ENCODE measurements at places on chromosomes 7 and 10.

GRCh38 chr10:27816320-27816719, 70.7 kb upstream of the MKX start:
- no peak for DNase-seq

- DNase-seq = no peak
These were observed 165.5 kb downstream of the SND1 start for GRCh38 chr7:127817466-127817865.

- no peak for DNase-seq
These were observed 42.3 kb downstream of the BRI3 start for GRCh38 chr7:98323597-98324322.

- no peak for DNase-seq
These were observed 339.9 kb downstream of the GFRA1 start for GRCh38 chr10:115933098-115933497.

GRCh38 chr7:47601119-47601880, 19.4 kb upstream of the TNS3 start:
- DNase-seq = no peak

DNA sequence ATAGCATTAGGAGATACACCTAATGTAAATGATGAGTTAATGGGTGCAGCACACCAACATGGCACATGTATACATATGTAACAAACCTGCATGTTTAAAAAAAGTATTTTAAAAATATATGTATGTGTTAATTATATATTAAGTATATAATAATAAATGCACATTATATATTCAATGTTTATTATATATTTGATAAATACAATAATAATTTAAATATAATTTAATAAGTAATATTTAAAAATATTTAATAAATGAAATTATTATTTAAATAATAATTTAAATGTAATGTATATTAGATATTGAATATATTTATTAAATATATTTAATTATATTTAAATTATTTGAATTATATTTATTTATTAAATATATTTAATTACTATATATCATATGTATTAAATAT, 661.3 kb upstream of the COBL start:
- DNase-seq = no peak

DNA sequence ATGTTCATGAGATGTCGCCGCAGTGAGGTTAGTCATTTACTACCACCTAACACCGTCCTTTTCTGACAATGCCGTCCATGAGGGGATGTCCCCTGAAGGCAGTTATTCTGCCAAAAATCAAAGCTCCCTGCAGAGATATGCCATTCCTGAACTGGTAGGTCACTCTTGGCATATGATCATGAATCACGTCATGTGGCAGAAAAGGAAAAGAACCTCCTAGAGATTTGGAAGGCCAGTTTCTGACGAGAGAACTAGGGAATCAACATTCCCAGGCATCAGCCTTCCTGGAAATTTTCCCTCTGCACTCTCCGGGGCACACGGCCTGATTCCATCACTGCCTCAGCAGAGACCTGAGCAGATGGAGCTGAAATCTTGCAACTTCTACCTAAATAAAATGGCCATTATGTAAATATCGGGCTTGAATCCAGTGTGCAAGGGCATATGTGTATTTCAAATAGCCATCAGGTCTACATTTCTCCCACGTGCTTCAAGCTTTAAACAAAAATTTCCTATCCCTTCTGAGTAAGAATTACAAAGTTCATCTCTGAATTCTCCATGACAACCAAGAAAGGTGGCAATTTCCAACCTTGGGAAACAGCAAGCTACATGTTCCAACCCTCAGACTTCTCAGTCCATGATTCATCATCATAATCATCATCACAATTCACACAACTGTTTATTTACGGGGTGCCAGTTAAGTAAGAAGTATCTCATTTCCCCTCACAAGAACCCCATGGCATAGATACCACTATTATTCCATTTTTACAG, 46.5 kb downstream of the AMPH start:
- DNase-seq = no peak

DNA sequence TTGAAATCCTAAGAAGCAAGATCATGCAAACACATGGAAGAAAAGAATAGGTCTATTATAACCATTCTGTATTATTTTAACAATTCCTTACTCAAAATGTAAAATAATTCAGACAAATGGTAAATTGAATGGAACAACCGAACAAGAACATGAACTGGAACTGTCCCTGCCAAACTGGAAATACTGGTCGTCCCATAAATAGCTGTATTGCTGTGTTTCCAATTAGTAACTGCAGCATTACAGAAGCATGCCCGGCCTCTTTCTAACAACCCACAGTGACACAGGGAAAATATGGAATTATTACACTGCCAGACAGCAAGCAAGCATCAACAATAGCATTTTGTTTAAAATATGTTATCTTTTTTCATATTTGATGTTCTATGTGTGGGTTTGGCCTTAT, 1138.5 kb upstream of the PHF14 start:
- DNase-seq = no peak

DNA sequence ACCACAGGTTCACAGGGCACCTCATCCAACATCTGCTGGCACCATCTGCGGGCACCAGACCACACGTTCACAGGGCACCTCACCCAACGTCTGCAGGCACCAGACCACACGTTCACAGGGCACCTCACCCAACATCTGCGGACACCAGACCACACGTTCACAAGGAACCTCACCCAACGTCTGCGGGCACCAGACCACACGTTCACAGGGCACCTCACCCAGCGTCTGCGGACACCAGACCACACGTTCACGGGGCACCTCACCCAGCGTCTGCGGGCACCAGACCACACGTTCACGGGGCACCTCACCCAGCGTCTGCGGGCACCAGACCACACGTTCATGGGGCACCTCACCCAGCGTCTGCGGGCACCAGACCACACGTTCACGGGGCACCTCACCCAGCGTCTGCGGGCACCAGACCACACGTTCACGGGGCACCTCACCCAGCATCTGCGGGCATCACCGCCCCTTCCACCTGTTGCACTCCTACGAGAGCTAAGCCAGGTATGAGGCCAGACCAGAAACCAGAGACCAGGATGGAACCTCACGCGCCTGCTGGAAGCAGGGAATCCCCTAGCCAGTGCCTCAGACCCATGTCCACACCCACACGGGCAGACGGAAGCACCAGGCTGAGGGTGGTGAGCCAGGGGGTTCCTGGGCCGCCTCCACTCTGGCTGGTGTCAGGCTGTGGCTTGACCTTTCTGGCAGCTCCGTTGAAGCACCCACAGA, 182.8 kb downstream of the MAD1L1 start:
- DNase-seq = no peak

DNA sequence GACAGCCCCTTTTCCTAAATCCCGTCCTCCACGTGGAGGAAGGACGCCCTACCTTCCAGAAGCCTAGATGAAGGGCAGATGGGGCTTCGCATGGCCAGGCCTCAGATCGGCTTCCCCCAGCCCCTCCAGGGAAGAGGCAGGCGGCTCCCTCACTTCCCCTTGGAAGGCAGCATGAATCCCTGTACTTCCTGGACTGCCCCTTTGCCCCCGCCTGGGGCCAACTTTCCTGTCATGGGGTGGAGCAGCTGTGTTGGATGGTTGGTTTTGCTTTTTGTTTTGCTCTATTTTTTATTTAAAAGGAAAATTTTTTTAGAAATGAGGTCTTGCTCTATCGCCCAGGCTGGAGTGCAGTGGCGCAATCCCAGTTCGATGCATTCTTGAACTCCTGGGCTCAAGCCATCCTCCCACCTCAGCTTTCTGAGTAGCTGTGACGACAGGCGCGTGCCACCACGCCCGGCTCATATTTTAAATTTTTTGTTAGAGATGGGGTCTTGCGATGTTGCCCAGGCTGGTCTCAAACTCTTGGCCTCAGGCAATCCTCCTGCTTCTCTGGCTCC, 27.2 kb downstream of the GTF2IRD1 start:
- no peak for DNase-seq

- DNase-seq = no peak
These were observed 26.5 kb upstream of the AGBL3 start for GRCh38 chr7:134959810-134960209.

DNA sequence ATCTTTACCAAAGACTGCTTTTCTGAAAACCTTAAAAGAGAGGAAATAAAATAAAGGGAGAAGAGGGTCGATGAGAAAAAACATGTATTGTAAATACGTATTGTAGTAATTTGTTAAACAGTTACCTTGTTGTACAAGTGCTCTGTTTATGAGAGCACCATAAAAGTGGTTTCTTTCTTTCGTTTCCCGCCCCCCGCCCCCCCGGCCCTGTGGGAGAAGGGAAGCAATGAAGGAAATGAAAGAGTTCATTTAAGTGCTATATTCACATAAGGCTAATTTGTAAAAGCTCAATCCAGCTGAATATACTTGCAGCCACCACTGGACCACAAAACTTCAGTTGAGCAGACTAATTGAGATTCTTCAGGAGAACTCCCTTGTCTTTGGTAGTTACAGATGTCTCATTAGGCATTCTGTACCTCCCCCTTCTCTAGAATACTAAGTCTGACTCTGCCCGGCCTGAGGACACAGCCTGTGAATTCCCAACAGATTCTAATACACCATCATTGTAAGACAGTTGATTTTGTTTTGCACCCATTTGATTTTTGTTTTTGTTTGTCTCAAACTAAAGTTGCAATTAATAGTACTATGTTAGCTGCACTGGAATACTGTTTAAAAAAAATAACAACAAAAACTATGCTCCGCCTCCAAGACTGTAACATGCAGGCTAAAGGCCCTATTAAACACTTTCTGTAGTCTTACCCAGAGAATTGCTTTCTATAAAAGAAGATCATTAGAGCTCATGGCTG, 124.9 kb downstream of the ARHGAP12 start:
- DNase-seq = no peak

DNA sequence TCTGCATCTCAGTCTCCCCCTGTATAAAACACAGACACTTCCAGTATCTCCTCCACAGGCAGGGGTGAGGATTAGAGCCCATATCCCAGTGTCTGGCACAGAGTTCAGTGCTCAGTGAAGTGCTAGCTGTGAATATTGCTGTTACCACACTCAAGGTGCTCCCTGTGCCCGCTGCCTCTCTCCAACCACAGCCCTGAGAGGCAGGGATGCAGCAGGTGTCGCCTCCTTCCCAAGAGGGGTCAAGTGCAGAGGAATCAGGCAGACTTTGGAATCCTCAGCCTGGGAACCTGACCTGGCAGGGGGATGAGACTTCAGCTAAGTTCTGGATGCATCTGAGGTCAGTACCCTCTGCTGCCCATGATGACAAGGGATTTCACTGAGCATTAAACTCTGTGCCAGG, 163.1 kb downstream of the GFRA1 start:
- no peak for DNase-seq

- no peak for DNase-seq
These were observed 21.0 kb upstream of the LRRC17 start for GRCh38 chr7:102891693-102892261.

DNA sequence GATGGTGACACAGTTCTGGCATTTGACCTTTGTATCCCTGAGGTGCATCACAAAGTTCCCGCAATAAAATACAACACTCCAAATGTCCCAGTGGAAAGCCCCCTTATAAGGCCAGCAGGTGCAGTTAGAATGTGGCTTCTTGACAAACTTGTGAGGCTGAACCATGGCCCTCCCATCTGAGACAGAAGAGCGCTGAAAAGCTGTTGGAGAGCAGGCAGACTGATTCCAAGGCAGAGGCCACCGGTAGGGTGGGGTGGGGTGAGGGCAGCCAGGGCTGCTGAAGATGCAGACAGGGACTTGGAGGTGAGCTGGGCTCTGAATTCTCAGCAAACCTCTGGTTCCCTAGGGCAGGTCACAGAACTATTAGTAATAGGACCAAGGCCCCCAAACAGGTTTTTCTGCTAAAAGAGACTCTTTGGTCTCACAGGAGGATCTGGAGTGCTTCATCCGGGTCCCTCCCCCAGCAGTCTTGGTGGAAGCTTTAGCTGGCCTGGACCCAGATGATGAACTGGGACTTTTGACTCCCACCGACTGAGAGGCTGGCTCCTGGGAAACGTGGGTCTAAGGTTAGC, 15.6 kb upstream of the CHST3 start:
- DNase-seq = no peak

DNA sequence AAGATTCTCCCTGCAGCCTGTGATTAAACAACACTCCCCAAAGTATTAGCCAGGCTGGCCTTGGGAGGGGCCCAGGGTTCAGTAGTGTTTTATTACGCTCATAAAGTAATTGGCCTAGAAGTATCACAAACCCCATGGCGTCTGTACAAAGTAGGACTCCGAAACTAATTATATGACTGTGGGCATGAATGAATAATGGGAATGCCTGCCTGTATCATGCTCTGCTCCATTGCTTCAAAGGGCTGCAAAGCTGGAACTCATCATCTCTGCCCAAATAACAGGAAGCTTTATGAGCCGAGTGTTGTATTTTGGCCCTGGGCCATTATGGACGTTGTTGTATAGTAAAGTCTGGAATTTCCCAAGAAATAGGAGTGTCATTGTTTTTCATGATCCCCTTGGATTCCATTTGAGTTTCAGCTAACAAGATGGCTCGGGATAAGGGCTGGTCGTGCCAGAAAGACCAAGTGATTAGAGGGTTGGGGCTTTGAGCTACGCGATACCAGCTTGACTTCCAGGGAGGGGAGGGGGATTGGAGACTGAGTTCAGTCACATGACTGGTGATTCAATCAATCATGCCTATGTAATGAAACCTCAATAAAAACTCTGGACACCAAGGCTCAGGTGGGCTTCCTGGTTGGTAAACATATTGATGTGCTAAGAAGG, 65.3 kb upstream of the NPTX2 start:
- DNase-seq = no peak

Data from stimulated activated CD4-positive, alpha-beta T cell treated with anti-CD3 and anti-CD28 coated beads, Interleukin-15, amount 100 ng/mL, for 1 hour (primary cell).